ENCODE measurements at places on chromosomes 3 and 15.

GRCh38 chr3:15256861-15257341 is 50.9 kb downstream of the CAPN7 start:
- no peak for DNase-seq

GRCh38 chr3:70832089-70832833 is 519.8 kb upstream of the MDFIC2 start:
- DNase-seq, result no peak

GRCh38 chr15:96418146-96418545 is 87.6 kb downstream of the NR2F2 start:
- DNase-seq, result no peak

GRCh38 chr3:4818986-4819693 is 160.1 kb upstream of the BHLHE40 start:
- no peak for DNase-seq

- no peak for DNase-seq
These were observed 1384.0 kb downstream of the ZPLD1 start for GRCh38 chr3:103818800-103819199.

DNA sequence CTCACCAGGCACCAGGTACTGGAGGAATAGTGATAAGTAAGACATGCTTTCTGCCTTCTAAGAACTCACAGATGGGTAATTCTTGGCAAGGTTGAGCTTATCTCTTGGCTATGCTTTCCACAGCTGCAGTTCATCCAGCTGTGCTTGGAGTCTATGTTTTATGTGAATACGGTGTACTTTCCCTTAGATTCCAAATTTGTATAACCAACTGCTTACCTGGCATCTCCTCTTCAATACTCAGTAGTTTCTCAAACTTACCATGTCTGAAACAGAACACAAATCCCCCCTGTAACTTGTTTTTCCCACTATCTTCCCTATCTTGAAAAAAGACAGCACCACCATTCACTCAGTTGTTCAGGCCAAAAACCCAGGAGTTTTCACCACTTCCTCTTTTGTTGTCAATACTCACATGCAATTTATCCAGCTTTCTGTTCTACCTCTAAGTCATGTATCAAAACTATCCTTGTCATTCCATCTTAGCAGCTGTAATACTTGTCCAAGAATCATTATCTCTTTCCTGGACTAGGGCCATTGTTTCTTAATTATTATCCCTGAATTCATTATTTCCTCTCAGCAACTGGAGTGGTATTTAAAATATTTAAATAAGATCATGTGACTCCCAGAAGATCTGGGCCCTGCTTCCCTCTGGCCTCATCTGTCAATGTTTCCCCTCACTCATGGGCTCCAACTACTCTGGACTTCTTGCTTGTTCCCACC is 32.6 kb downstream of the COL6A5 start:
- DNase-seq, result no peak

DNA sequence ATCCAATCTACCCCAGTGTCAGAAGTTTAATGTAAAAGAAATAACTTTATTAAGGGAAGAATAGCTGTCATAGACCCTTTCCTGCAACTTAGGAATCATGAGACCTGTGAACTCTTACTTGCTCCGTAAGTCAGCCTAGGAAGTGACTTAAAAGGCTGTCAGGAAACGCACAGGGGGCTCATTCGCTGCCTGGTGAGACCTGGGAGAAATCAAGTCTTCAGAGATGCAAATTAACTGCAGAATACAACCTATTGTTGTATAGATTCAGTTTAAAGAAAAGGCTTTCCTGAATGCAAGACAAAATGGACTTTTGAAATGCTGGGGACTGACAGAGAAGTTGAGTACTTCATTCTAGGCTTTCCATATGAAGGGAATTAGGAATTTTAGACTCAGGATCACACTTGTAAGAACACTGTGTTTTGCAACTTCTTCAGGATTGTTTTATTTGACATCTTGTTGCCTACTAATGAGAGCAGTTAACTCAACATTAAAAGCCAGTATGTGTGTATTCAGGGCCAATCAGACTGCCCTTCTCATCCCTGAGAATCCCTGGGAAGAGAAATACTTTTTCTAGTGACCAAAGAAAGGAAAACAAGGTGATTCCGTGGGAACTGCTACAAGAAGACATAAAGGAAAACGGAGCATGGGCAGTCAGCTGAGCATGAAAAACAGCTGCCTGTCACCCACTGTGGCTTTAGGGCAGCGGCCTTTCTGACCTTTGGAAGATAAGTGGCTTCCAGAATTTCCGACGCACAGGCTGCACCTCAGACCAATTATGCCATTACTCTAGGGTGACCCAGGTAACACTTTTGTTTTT is 18.5 kb upstream of the DPPA4 start:
- no peak for DNase-seq

DNA sequence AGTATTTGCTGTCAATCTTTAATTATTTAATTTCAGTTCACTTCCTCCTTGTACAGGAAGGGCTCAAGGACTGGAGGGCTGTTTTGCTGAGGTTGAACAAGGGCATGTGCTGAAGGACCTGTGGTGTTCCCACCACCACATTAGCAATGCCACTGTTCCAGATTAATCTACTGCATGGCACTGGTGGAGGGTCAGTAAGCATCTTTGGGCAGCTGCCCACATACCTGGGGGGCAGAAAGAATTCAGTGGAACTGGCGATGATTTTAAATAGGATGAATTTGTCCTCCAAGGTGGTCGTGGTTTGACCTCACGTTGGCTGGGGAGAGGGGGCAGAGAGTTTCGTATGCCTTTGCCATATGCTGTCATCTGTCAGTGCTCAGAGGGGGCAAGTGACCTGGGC is 244.8 kb downstream of the TLE3 start:
- DNase-seq, result no peak

DNA sequence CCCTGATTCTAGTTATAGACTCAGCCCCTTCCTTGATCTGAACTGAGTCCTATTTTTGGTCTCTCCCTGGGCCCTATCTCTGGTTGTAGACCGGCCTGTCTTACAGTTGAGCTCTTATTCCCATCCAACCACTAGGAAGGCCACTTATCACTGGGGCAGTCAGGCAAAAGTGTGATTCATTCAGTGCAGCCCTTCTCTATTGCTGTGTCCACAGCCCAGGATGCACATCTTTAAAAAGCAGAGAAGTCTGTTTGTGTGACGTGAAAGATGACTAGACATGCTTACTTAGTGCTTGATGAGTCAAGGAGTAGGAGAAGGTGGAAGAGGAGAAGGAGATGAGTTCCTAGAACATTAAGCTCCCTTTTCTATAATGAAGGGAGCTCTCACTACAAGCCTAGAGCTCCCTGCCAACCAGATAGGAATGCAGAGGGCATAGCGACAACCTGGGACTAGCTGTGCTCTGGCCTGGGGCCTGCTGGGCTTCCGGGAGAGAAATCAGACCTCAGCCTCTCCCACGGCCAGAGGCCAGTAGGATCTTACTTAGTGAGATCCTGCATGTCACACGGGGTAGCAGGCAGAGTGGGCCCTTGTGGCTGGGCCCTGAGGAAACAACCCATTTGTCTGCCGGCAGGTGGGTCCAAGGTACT is 25.7 kb downstream of the INSYN1 start:
- no peak for DNase-seq

DNA sequence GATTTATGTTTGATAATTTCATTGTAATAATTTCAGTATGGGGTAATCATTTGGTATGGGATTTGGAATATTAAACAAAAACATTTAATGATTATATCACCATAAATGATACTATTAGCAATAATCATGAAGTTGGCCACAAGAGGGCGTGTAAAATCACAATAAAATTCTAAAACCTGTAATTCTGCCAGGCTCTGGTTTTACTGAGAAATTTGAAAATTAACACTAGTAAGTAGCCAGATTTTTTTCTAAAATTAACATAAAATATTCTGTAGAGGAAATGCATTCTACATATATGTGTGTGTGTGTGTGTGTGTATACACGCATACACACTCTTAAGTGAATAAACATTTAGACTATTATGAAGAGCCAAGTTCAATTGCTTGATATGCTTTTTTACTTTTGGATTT is 40.5 kb downstream of the FEZF2 start:
- no peak for DNase-seq

DNA sequence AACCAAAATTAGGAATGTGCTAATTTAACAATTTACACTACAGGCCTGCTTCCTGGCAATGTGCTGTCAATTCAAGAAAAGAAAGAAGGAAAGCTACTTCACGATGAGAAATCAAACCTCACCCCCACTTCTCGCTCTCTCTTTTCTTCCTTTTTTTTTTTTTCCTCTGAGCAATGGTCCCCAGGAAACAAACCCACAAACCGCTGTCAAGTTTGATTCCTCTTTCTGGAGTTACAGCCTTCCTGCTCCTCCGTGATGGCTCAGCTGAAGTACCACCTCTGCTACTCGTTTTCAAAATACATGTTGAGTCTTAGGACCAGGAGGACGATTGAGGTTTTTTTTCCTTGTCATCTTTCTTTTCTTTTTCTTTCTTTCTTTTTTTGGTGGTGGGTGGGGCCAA is 3.4 kb upstream of the TRIM71 start:
- DNase-seq, result no peak

DNA sequence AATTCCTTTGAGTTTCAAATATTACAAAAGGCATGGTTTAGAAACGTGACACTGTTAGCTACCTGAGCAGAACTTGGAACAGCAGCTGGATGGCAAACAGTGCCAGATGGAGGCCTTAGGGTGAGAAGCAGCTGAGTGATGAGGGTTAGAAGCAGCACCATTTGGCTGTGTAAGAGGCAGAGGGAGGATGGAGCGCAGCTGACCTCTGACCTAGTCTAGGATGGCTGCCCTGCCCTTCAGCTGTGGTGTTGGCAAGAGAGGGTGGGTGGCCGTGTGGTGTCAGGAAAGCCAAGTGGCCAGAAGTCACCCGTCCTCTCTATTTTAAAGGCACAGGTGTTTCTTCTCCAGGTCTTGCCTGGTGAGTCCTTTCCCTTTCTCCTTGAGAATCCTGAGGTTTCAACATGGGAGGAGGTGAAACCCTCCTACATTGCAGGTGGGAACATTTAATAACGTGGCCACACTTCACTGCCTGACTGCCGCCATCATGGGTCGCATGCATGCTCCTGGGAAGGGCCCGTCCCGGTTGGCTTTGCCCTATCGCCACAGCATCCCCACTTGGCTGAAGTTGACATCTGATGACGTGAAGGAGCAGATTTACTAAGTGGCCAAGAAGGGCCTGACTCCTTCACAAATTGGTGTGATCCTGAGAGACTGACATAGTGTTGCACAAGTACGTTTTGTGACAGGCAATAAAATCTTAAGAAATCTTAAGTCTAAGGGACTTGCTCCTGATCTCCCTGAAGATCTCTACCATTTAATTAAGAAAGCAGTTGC is 17.6 kb downstream of the BCL2L10 start:
- DNase-seq, result peak; percentile 32

GRCh38 chr3:57952208-57952631 is 56.0 kb upstream of the FLNB start:
- DNase-seq, result no peak

DNA sequence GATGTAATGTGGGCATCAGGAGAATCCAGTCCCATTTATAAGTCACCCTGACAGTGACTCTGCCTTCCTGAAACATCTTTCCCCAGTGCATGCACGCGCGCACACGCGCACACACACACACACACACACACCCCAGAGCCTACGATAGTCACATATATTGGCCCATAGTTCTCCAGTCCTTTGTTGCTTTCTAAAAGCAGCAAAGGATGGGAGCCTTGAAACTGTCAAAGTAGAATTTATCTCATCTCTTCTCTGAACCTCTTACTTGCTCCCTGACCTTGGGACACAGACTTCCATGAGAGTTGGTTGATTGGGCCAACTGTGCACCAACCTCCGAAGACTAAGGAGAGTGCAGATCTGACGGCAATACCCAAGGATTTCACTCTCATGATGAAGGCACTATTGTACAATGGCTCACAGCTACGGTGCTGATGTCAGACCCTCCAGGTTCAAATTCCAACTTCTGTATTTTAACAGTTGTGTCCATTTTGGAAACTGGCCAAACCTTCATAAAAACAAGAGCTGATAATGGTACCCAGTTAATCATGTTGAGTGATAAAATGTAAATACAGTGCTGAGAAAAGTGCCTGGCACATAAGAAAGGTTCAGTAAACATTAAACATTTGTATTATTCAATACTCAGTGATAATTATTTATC is 8.3 kb downstream of the CPA3 start:
- DNase-seq, result no peak

GRCh38 chr3:1400571-1400970 is 307.7 kb downstream of the CNTN6 start:
- DNase-seq, result no peak

DNA sequence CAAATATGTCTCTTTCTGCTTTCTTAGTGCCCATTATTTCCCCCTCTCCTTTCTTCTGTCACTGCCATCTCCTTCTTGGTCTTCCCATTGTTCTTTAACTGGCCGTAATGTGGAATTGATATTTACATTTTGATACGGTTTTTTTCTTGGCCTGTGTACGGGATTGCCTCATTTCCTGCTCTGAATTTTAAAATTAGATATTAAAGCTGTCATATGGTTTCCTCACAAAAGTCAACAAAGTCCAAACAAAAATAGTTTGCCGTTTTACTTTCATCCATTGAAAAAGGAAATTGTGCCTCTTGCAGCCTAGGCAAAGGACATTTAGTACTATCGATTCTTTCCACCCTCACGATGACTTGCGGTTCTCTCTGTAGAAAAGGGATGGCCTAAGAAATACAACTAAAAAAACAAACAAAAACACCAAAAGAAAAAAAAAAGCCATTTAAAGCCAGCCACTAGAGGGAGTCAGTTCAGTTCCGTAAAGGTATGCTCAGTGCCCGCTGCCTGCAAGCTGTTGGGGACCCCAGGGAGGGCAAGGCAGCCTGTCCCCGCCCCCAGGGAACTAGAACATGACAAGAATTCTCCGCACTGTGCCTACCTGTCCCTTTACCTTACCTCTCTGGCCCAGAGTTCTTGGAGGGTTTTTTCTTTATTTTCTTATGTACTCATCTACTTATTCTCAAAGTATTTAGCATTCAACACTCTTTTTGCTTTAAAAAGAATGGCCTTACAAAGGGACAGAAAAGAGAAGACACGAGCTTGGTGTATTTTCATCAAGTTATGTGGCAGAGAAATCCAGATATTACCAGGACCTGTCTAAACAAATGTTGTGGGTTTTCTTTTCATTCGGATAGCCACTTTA is 30.0 kb upstream of the NR2E3 start:
- DNase-seq, result no peak

Data from NCI-H524 treated with DMSO at 0.1 percent for 48 hours (cell line).